ENCODE measurements at places on chromosomes 7 and 10.
A peak's percentile ranks its signal among the peaks of the same experiment; 100 is the strongest.

DNA sequence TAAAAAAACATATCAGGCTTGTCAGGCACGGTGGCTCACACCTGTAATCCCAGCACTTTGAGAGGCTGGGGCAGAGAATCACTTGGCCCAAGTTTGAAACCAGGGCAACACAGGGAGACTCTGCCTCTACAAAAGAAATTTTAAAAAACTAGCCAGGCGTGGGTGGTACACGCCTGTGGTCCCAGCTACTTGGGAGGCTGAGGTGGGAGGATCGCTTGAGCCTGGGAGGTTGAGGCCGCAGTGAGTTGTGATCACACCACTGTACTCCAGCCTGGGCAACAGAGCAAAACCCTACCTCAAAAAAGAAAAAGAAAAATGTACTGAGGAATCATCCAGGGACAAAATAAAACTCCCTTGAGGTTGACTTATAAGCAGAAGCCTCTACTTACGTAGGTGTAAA lies 149.9 kb upstream of the KLF14 start:
- peak; percentile 42 for DNase-seq

DNA sequence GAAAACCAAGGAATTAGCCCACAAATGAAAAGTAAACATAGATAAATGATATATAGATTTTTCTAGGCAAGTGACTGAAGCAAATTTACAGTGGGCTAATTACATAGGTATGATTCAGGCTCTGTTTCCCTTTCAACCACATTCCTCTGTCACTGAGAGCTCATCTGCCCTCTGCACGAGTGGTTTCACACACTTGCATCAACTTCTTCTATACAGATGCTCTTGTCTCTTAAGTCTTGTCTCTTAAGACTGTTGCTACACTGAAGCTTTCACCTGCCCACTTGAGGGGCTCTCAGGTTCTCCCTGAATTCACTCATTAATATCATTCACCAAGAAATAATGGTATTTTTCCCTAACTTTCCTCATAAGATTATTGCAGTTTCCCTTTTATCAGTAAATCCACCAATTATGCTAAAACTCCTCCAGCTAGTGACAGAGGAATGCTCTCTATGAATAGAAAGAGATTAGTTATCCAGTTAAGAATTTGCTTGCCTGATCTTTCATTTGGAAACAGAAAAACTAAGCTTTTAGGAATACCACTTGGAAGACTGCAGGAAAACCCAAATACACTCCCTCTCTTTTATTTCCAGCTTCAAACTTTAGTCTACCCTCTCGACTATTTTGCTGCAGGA lies 95.7 kb downstream of the ELAPOR2 start:
- no peak for DNase-seq

DNA sequence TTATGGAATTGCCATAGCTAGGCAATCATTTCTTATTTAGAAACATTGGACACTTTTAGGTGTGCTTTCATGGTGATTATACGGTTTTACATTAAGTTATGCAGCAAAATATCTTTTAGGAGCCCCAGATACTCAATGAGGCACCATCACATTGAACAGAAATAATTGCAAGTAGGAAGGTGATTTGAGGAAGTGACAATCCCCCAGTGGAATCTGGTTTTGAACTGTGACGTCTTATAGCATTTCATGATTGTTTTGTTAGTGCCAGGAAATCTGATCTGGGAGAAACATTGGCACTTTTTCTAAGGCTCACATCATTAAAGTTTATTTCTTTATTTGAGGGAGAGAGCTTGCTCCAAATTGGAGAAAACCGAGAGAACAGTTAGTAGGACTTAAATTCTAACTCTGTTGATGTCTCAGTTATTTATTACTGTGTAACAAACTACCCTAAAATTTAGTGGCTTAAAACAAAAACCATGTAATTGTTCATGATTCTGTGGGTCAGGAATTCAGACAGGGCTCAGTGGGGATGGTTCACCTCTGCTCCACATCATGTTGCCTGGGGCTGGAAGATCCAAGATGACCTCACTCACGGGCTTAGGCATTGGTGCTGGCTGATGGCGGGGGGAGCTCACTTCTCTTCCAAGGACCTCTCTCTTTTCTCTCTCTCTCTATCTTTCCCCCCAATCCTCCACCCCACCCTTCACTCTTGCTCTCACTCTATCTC lies 78.2 kb upstream of the STEAP1B start:
- no peak for DNase-seq

GRCh38 chr10:93068411-93069244 lies 5.1 kb upstream of the CYP26A1 start:
- no peak for DNase-seq

- DNase-seq = no peak
Measured at GRCh38 chr7:117489911-117490310, 10.1 kb downstream of the CFTR start.

DNA sequence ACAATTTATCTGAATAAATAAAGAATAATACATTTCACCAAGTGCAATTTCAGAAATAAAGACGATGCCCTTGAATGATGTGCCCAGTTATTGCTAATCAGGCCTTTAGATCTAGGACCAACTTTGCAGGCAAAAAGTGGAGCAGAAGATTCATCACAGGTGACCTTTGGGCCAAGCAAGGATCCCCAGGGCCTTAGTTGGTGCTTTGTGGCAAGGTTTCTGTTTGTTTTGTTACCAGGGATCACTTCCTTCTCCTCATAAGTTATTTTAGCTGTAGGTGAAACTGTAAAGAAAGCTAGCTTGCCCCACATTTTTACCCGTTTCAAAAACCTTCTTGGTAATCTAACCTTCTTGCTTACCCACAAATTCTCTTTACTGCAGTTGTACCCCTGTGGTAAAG lies 323.2 kb downstream of the NEBL start:
- DNase-seq = no peak

DNA sequence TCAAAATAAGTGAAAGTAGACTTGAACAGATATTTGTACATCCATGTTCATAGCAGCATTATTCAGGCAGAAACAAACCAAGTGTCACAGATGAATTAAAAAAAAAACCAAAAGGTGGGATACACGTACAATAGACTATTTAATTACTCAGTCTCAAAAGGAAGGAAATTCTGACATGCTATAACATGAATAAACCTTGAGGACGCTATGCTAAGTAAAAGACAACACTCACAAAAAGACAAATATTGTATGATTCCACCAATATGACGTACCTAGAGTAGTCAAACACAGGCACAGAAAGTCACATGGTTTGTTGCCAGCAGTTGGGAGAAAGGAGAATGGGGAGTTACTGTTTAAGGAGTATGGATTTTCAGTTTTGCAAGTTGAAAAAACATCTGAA lies 18.0 kb upstream of the CFAP70 start:
- DNase-seq = no peak

DNA sequence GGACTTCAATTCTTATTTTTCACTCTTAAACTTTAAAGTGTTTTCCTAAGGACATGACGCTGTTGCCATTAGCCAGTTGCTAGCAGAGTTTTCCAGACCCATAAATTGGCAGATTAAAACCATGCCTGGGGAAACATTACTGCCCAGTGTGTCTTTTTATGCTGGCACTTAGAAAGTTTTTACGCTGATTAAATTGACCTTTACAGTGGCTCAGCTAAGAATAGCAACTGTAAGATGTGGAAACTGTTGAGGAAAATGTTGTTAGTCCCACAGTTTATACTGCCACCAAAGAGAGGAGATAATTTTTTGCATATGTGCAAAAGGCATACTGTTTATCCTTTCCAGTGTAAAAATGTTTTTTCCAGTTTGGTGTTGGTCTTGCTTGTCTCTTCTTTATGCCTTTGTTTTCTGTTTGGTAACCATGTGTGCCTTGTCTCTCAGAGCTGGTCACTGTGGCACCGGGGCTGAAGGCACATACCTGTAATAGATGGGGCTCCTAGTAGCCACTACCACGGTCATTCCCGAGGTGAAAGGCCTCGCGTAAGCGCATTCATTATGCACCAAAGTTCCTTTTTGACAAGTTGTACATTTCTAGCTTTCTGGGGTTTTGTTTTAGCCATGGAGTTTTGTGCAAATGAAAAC lies 45.3 kb downstream of the CYP17A1 start:
- no peak for DNase-seq
